Activated CD8-positive, alpha-beta memory T cell treated with anti-CD3 and anti-CD28 coated beads, Interleukin-2, amount 50 U/mL, for 4 hours (primary cell): ENCODE measurements at places on chromosomes 13 and 19.

DNA sequence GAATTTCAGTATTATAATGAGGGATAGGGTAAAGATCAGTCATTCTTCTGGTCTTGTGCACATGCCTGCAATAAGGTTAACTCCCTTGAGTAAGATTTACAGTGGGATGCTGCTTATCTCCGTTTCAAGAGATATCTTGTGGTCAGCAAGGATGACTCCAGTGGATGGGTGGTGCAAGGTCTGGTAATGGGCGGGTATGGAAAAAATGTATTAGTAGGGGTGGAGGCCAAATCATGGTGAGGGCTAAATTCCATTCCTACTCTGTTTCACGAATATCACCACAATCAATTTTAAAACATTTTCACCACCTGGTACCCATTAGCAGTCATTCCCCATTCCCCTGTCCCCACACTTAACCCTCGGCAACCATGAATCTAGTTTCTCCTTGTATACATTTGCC, 40.6 kb downstream of the CCDC122 start:
- DNase-seq: no peak

DNA sequence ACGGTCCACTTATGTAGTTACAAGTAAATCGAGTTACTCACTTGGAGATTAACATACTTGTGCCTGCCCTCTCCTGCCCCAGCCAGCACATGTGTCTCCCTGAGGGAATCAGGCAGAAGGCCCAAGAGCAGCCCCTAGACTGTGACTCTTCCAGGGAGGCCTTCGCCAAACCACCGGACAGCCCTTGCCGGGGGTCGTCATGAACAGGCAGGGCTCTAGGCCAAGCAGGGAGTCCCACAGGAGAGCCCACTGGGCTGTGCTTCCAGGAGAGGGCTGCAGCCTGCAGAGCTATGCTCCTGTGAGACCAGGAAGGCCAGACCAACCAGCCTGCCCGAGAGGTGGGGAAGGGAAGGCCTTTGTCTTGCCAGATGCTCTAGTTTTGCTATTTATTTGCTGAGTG, 283.3 kb downstream of the FOXO1 start:
- DNase-seq: no peak

DNA sequence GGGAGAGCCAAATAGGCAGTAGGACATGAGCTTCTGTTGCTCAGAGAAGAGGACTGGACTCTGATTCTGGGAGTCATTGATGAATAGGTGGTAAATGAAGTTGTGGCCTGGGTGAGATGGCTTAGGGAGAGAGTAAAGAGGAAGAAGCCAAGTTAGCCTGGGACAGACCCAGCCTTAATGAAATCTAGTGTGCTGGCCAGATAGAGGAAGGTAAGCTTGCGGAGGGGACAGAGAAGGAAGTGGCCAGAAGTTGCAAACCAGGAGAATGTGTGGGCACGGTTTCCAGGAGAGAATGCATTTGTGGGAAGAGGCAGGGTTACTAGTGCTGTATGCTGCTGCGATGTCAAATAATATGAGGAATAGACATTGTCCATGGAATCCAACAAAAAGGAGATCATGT, 83.3 kb upstream of the OLFM4 start:
- DNase-seq: no peak

- DNase-seq: no peak
These were observed 31.2 kb downstream of the DLEU7 start for GRCh38 chr13:50812242-50812641.

GRCh38 chr19:33376423-33376822, 2.9 kb downstream of the CEBPG start:
- DNase-seq: no peak

- DNase-seq: no peak
These were observed 74.8 kb upstream of the KLHL1 start for GRCh38 chr13:70183041-70183440.

DNA sequence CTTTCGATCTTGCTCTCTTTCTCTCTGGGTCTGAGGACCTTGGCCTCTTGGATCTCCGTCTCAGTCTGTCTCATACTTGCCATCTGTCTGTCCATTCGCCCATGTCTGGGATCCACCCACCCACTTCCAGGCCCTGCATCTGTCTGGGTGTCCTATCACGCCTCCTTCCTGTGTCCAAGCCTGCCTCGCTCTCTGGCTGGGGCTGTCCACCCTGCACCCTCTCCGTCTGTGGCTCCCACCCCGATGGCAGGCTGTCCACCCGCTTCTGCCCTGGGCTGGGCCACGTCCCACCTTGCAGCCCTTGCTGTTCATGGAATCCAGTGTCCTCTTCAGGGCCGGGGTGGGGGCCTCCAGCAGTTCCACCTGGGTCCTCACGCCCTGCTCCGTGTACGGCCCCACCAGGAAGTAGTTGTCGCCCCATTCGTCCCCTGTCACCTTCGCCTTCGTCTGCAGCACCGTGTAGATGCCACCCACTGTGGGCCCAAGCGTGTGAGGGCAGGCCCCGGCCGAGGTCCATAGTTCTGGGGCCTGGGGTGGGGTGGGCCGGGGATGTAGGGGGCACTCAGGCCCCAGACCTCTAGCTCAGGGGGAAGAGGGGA, 2.0 kb downstream of the GYS1 start:
- no peak for DNase-seq

DNA sequence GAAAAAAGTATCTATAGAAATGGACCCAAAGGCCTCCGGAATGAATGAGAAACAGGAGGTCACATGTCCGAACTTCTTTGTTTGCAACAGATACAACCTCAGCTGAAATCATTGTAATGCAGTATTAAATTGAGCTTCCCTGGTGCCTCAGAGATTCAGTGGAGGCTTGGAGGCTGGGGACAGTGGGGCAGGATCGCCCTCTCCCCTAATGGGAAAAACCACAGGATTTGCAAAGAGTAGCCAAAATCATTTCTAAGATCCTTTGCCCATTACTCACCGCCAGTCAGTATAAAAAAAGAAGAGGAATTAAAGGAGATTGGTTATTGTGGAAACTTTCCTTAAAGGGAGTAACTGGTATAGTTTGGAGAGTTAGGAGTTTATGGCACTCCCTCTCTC, 30.4 kb upstream of the IRS2 start:
- DNase-seq: no peak

DNA sequence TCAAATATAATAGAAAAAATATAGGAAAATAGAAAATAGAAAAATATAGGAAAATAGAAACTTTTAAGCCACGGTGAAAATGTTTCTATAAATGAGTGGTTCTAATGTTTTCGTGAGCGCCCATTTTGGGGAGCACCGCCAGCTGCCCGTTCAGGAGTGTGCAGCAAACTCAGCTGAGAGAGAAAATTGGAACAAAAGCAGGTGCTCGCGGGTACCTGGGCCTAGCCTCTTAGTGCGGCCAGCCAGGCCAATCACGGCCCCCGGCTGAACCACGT, 204 bp upstream of the PDX1 start:
- DNase-seq: no peak

GRCh38 chr13:52903320-52903719, 54.9 kb upstream of the PCDH8 start:
- no peak for DNase-seq

DNA sequence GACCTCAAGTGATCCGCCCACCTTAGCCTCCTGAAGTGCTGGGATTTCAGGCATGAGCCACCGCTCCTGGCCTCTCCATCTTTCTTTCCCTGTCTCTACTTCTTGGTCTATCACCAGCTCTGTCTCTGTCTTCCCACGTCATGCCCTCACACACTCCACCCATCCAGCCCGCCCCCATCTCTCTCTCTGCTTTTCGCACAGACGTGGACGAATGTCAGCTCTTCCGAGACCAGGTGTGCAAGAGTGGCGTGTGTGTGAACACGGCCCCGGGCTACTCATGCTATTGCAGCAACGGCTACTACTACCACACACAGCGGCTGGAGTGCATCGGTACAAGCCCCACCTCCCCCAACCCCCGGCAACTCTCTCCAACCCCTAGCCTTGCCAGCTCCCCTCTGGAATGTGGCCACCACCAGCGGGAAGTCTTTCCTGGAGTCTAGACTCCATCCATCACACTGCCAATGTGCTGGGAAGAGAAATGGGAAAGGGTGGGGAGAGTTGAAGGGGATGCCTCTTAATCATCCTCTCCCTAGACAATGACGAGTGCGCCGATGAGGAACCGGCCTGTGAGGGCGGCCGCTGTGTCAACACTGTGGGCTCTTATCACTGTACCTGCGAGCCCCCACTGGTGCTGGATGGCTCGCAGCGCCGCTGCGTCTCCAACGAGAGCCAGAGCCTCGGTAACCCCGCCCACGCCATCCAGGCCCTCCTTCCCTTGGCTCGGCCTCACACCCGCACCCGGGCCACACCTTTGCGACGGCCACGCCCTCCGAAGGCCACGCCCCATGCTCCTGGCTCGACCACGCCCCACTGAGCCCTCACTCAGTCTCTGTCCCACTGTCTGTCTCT, 22.5 kb downstream of the LTBP4 start:
- DNase-seq: no peak

DNA sequence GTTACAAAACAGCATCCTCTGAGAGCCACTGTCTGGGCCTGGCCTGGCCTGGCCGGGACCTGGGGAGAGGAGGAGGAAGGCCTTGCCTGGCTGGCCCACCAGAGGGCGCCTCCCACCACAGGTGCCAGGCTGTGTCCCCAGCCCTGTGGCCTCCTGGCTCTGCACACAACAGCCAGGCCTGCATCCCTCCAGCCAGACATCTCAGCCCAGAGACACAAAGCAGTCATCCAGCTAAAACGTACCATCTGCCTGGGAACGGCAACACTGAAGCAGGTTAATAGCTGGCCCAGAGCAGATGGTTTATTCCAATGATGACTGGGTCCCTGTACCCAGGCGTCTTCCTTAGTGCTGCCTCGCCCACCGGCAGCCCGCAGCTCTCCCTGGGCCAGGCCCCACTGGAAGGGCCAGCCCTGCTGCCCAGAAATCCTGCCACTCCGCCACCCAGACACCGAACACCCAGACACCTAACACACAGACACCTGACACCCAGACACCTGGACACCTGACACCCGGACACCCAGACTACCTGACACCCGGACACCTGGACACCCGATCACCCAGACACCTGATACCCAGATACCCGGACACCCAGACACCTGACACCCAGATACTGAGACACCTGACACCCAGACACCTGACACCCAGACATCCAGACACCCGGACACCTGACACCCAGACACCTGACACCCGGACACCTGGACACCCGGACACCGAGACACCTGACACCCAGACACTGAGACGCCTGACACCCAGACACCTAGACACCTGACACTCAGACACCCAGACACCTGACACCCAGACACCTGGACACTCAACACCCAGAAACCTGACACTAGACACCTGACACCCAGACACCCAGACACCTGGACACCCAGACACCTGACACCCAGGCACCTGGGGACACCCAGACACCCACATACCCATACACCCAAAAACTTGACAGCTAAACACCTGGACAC, 20.1 kb downstream of the C19orf12 start:
- DNase-seq: peak; percentile 85

- DNase-seq: no peak
These were observed 8.5 kb upstream of the SYT5 start for GRCh38 chr19:55188625-55189024.

GRCh38 chr19:10134040-10134439, 14.3 kb upstream of the EIF3G start:
- DNase-seq: no peak

DNA sequence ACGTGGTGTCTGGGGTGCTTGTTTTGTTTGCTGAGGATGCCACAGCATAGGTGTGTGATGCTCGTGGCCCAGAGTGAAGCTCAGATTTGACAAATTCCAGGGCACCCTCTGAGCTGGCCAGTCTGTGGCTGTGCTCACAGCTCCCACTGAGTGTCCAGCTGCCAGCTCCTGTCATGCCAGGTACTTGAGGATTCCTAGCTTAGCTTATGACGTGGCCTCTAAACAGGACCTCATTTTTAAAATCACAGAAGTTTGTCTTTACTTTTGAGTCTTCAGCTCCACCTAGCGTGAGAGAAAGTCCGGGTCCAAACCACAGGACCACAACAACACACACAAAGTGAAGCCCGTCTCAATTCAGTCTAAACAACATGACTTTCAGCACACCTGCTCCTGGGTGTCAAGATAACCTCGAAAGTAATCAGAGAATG, 117.3 kb downstream of the RAB20 start:
- no peak for DNase-seq

DNA sequence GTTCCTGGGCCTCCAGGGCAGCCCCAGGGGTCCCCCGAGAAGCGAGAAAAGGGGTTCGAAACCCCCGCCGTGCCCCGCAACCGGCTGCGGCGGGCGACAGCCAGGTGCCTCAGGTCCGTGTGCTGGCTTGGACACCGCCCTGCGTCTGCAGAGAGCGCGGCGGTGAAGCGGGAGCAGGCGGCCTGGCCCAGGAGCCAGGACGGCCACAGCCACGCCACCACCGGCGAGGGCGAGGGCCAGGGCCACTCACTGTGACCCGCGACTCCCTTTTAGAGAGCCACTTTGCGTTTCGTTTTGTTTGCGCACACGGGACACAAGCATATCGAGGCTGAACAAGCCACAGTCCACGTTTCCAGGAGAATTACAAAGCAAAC, 110.4 kb downstream of the CRYL1 start:
- no peak for DNase-seq

DNA sequence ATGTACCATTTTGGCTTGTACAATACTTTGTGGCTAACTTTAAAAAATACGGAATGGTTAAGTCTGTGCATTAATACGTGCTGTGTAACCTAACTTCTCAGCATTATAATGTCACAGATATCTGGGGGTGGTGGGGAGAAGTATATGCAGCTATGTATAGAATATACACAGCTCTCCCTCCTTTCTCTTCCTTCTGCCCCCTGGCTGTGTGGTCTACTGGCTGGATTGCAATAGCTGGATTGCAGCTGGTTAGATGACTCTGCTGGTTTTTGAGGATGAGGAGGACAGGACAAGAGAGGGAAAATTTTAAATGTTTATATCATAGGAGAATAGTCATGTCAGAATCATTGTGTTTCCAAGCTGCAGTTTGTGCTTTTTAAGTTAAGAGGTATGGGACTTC, 9.7 kb downstream of the RNASEH2B start:
- no peak for DNase-seq

DNA sequence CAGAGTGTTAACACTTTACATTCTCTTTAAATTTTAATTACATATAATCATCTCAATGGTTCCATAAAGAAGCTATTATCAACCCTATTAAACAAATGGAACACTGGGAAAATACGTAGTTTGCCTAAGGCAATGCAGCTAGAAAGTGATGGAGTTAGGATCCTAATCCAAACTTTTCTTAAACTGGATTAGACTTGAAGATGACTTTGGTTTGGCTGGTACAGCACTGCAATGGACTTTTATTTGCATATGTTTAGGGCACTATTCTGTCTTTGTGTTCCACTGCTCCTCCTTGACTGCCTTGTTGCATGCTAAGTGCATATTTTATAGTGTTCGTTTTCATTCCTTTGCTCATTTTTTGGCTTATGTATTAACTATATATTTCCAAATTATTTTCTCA, 133.5 kb upstream of the UFM1 start:
- DNase-seq: no peak

DNA sequence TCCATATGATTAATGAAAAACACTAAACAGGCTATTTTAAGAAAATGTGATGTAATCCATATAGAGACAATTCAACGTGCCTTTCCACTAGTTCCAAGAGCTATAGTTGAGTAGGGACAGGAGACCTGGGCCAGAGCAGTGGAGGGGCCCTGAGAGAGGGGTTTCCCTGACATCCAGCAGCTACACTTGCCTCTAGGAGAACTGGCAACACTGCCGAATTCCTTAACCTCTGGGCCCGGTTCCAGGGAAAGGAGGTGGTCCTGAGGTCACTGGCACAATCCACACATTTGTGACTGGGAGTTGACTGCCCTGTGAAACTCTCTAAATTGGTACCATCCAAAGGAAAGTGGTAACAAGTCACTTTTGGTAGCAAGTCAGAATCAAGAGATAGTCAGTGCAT, 264.4 kb downstream of the DCLK1 start:
- no peak for DNase-seq

- DNase-seq: no peak
These were observed 911.3 kb upstream of the GPC6 start for GRCh38 chr13:92315265-92315664.

GRCh38 chr19:31906111-31906871, 439.1 kb upstream of the ZNF507 start:
- DNase-seq: no peak
